ENCODE measurements at places on chromosomes 12 and 14.
A peak's percentile ranks its signal among the peaks of the same experiment; 100 is the strongest.

- DNase-seq = no peak
Measured at GRCh38 chr12:56718149-56718548, 7.0 kb downstream of the NACA start.

DNA sequence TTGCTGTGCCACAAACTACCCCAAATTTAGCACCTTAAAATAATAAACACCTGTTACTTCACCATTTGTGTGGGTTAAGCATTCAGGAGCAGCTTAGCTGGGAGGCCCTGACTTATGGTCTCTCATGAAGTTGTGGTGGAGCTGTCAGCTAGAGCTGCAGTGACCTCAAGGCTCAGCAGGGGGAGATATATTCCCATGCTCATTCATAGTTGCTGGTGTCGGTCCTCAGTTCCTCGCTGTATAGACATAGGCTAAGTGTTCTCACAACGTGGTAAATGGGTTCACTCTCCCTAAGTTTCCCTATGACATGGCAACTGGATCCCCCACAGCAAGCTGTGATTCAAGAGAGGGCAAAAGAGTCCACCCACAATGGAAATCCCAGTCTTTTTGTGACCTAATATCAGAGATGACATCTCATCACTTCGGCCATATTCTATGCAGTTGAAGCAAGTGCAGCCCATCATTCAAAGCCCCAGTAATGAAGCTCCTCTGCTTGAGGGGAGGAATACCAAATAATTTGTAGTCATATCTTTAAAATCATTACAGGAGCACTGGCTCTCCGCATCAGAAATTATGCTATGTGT, 41.1 kb downstream of the PRB3 start:
- DNase-seq = no peak

- no peak for DNase-seq
Measured at GRCh38 chr12:3542911-3543310, 51.9 kb downstream of the PRMT8 start.

GRCh38 chr14:34851395-34851794, 23.8 kb downstream of the BAZ1A start:
- no peak for DNase-seq

- DNase-seq = no peak
Measured at GRCh38 chr14:50501642-50502041, 30.7 kb downstream of the MAP4K5 start.

- no peak for DNase-seq
Measured at GRCh38 chr14:34502001-34502400, 37.5 kb downstream of the EAPP start.

- no peak for DNase-seq
Measured at GRCh38 chr14:65997347-65997746, 488.8 kb upstream of the CCDC196 start.

DNA sequence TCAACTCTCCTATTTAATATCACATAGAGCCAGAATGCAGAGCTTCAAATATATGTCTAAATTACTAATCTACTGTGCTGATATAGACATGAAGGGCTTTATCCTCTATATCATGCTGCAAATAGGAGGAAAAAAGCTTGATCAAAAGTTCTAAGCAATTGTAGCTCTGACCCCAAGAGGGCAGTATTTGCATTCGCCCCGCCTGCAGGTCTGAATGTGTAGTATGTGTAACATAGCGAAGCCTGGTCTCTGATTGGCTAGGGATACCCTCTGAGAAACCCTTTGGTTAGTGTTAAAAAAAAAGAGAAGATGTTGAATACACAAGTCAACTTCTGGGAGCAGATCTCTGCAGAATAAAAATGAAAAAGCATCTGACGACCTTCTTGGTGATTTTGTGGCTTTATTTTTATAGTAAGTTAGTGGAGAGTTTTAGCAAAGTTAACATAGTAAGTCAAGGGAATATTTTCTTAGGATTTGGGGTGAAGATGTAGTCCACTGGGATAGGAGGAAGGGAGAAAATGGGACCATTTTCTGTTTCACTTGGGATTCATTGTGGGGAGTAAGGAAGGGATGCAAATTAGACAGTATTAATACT, 151.6 kb upstream of the OR4E1 start:
- peak; percentile 2 for DNase-seq

DNA sequence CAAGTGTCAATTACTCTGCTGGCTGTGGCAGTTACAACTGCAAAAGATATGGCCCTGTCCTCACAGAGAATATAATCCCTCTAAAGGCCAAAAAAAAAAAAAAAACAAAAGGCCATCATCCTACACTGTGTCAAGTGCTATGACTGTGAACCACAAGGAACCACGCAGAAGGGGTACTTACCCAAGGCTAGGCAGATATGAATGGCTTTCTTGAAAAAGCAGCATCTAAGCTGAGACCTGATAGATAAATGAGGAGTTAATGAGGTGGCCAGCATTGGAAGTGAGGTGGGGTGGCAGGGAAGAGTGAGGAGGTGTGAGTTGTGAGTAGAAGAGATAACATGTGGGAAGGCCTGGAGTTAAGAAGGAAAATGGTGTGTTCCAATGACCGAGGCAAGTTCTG, 16.4 kb upstream of the IL22 start:
- DNase-seq = no peak

DNA sequence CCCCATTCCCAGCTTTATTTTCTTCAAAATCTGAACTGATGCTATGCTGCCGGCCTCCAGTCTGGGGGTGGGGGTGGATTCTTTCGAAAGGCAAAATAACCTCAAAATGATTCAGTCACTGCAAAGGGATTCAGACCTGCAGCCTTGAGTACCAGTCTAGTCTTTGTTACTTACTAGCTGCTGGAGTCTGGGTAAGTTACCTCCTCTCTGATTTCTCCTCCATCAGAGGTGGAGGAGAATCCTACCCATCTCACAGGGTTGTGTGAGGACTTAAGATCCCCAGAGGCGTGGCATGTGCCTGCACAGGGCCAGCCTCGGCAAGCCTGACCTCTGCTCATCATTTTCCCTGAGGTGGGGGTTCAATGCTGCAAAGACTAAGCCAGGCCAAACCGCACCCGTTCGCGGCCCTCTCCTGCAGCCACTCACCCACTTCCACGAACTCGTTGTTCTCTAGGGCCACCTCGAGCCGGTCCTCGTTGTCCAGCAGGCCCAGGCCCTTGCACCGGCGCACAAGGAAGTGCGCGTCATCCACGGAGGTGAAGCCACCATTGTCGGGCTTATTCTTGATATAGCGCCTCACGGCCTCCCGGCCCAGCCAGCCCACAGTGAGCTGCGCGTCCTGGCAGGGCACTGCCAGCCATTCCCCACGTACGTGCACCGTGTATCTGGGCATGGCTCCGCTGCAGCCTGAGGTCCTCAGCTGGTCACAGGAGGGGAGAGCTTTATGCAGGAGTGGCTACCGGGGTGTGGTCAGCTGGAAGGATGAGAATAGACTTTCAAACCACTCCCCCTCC, 709 bp downstream of the HAL start:
- DNase-seq = no peak

- DNase-seq = no peak
Measured at GRCh38 chr12:19351346-19351745, 87.9 kb upstream of the AEBP2 start.

GRCh38 chr14:31059152-31059924, 33.2 kb upstream of the STRN3 start:
- no peak for DNase-seq

DNA sequence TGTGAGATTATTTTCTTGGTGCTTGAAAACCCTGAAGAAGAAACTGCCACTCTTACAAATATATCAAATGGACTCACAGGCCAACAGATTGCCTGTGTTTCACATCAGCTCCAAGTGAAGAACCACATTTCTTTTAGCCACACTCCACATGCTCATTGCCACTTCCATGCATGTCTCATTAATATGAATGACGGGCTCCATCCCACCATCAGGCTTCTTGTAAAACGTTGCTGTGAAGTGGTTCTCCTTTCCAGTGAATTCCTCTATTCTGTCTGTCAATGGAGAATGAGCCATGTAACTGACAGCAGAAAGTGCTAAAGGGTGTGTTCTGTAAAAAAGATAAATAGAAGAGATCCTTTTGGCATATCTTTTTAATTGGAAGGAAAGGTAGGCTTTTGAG, 188.2 kb upstream of the RMST start:
- DNase-seq = no peak

DNA sequence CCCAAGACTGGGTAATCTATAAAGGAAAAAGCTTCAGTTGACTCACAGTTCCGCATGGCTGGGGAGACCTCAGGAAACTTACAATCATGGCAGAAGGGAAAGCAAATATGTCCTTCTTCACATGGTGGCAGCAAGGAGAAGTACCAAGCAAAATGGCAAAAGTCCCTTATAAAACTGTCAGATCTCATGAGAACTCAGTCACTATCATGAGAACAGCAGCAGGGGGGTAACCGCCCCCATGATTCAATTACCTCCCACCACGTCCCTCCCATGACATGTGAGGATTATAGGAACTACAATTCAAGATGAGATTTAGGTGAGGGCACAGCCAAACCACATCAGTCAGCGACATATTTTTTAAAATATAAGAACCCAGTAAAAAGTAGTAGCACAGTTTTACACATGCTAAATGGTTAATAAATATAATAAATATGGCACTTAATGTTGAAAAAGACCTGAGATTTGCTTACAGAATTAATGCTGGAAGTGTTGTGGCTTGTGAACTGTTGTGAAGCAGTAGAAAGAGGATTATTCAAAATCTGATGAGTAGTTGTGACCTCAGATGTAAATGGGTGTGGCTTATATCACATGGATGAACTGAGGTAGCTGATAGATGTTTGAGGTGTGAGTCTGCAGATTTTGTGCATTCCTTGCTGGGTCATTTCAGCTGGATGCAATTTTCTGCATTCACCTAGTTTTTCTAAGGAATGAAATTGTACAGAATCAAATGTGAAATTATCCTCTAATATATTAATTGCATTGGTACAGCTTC, 46.9 kb upstream of the CHPT1 start:
- DNase-seq = no peak

DNA sequence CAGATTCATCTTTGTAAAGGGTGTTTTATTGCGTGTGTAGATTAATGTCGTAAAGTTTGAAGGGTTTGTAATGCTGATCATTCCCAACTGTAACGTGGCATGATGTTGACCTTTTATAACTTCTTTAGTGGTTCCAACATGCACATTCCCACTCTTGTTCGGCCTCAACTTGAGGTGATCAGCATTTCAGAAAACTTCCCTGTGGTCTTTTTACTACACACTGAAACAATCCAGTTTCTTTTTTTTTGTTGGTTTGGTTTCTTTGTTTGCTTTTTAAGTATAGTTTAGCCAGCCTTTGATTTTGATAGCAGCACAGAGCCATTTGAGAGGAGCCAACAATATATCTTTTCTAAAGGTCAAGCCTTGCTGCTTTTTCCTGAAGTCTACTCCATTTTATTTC, 22.8 kb downstream of the UTP20 start:
- no peak for DNase-seq

DNA sequence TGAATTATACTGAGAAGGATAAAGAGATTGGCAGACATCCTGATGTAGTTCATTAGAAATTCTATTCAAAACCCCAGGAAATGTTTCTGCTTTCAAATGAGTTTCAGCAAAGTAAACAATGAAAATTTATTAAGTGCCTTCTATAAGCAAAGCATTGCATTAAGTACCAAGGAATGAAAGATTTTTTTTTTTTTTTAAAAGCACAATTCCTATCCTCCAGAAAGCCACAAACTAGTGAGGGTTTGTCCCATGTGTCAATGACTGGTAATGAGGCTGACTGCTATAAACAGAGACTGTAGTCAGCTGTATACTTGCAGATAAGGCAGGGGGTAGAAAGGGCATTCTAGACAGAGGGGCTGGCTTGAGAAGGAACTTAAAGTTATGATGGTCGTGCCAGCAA, 6.7 kb downstream of the ANO4 start:
- DNase-seq = no peak

DNA sequence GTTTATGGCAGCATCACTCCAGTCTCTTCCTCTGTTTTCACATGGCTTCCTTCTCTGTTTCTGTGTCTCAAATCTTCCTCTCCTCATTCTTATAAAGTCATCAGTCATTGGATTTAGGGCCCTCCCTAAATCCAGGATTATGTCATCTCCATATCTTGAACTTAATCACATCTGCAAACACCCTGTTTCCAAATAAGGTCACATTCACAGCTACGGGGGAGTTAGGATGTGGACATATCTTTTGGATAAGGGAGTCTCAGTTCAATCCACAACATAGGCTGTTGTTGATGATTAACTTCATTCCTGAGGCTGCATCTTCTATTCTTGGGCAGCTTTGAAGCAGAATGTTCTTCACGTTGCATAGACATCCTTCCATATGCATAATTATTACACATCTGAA, 40.3 kb upstream of the NTF3 start:
- no peak for DNase-seq

DNA sequence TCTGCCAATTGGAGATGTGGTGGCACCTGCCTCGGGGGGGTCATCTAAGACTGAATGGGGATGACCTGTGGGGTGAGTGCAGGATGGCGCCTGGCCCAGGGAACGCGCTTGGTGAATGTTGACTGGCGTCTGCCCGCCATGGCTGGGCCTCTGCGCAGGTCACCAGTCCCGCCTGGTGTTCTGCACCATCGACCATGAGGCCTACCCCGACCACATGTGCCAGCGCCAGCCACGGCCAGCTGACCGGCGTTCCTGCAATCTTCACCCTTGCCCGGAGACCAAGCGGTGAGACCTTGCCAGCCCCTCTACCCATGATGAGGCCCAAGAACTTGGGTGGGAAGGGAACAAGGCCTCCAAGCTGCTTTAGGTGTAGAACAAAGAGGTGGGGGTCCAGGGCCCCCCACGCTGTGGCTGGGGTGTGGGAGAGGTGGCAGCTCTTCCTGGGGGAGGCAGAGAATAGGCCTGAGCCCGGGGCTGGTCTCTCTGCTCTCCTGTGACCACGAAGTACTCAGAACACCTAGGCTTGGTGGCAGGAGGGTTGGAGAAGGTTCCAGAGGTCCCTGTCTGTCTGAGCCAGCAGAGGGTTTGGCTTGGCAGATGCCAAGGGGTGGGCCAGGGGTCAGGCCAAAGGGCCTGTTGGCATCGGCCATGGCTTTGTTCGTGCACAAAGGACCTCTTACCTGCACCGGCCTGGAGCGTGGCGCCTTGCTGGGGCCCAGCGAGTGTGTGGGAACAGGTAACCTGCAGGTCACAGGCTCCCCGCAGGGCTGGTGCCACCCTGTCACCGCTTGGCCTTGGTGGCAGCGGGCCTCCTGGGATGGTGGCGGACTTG, 15.4 kb downstream of the PAPLN start:
- DNase-seq = no peak

GRCh38 chr14:67528276-67528675, 4.8 kb upstream of the PLEKHH1 start:
- no peak for DNase-seq

DNA sequence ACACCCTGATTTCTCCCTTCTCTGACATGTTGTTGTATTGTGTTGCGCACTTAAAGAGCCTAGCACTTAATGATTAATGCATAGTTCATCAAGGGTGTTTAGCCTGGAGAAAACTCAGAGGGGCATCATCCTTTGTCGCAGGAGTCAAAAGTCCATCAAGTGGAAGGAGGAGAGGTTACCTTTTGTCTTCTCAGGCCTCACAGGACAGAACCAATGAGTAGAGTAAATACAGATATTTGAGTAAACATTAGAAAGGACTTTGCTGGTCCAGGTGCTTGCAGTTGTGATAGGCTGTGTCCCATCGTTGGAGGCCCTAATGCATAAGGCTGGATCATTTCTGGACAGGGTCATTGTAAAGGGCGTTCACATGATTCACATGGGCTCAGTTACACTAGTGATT, 430.9 kb downstream of the PCNX1 start:
- DNase-seq = no peak

GRCh38 chr12:26416550-26416949, 221.2 kb downstream of the SSPN start:
- no peak for DNase-seq

- peak; percentile 15 for DNase-seq
Measured at GRCh38 chr12:104351057-104351983, 47.8 kb downstream of the EID3 start.

Data from NCI-H1048 (cell line).